Hematopoietic multipotent progenitor cell (in vitro differentiated cells): ENCODE measurements at places on chromosomes 1 and 21. TPM values are rescaled to one million over a fixed set of nuclear protein-coding genes. Genes with fewer than 3 reads are reported as not detected.

GRCh38 chr1:59333626-59334277, 36.9 kb downstream of the FGGY start:
- DNase-seq = no peak

DNA sequence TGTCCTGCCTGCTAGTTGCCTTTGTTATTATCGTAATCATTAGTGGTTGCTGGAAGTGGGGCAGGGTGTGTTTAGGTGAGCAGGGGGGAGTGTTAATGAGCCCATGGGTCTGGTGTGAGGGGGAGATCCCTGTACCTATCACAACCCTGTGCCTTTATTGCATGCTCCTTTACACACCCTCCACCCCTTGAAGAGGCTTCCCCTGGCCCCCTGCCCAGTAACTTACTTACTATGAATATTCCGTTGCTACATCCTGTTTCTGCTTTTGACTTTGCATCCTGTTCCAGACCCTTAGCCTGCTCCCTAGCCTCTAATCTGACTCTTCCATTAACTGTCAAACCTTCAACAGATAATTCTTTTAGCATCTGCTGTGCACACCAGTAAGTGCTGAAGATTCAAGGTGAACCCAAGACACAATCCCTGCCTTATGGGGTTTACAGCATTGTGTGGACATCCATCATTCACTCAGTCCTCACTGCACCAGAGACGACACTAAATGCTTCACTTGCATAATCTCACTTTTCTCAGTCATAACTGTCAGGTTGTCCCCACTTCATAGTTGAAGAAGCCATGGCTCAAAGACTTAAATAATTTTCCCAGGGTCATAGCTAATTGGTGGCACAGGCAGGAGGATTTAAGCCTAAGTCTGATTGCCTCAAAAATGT, 47.9 kb downstream of the CDC7 start:
- no peak for DNase-seq

DNA sequence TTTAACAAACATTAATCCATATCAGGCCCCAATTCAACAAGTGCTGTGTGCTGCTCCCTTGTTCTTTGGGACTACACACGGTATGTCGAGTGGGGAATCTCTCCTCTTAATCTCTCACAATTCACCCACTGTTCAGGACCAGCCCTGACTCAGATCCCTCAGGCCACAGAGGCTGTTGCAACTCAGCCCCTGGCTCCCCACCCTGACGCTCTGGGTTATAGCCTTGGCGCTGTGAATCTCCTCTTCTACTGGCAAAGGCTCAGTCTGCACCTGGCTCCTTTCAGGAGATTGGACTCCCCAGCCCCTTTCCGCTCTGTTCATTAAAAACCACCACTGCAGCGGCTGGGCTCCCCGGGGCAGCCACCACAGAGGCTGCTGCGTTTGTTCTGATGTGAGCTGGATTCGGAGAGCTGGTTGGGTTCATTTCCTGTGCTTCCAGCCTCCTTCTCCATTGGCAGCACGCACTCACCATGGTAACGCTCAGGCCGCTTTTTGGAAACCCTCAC, 13.0 kb downstream of the CAPN8 start:
- no peak for DNase-seq

- no peak for DNase-seq
These were observed 461.2 kb downstream of the SETD4 start for GRCh38 chr21:35599164-35599563.

DNA sequence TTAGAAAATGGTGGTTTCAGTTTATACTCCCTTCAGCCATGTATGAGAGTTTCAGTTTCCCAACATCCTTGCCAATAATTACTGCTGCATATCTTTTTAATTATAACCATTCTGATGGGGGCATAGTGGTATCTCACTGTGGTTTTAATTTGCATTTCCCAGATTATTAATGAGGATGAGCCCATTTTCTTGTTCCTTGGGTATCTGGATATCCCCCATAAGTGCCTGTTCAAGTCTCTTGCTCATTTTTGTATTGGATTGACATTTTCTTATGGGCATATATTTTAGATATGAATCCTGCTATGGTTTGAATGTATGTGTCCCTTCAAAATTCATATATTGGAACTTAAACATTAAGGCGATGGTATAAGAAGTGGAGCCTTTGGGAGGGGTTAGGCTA, 1.6 kb upstream of the ZMYM6 start:
- no peak for DNase-seq

Gene IGSF21
- total RNA-seq = under 0.01 TPM
